ENCODE measurements at places on chromosomes 16 and 17.

DNA sequence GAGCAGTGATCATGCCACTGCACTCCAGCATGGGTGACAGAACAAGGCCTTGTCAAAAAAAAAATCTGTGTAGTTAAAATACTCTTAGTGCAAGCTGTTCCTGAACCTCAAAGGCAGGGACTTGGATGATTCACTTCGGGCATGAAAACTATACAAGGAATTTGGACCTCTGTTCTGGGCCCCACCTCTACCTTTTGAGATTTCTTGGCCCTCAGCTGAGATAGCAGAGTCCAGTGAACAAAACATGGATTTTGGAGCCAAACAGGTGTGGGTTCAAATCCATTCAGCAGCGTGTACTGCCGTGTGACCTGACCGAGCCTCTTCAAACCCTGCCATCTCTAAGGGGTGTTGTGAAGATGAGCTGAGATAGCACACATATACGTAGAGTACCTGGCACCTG, 6.8 kb downstream of the SLC13A2 start:
- DNase-seq: no peak

- no peak for DNase-seq
Measured at GRCh38 chr16:27598220-27598619, 48.3 kb downstream of the KATNIP start.

GRCh38 chr17:14545156-14545906, 244.4 kb downstream of the HS3ST3B1 start:
- DNase-seq: no peak

DNA sequence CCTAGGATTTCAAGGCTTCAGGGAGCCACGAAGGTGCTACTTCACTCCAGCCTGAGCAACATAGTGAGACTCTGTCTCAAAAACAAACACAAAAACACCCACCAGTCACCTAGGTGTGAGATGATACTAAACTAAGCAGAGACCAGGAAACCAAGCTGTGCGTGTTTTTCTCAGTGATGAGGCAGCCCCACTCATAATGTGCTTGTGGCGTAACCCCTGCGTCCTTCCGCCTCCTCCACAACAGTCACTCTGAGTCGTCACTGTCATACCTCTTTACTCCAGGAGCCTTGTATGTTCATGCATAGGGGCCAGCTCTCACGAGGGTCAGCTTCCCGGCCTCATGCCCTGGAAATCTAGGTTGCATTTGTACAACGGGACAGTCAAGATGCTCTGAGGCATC, 31.1 kb upstream of the SLC47A1 start:
- no peak for DNase-seq

DNA sequence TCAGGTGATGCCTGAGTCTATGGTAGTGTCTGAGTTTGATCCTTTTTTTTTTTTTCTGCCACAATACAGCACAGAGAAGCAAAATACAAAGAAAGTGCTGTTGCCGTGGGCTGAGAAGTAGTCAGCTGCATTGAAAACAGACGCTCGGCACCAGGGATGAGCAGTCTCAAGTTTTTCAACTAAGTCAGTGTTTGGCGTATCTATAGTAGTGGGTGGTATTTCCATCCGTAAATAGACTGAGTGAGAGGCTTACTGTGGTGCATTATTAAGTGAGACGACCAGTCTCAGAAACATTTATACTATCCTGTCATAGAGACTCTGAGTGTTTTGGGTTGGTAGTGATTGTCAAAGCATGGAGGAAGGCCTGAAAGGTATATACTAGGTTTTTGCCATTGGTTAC, 221.3 kb downstream of the SNX29 start:
- no peak for DNase-seq

DNA sequence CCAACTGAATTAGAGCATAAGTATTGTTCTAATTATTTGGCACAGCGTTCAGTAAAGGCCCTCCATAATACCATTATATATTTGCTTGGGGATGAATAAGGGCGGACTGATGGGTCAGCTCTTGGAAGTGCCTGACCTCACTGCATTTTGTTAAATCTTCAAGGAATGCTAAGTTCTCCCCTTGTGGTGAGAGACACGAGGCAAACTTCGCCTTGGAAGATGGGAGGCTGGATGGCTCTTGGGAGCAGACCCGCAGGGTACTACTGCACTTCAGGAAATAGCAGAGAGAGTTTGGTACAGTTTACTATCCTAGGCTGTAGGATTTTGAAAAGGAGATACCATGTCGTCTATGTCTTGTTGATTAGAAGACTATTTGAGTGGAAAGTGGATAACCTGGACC, 87.0 kb upstream of the RPRML start:
- peak; percentile 4 for DNase-seq

DNA sequence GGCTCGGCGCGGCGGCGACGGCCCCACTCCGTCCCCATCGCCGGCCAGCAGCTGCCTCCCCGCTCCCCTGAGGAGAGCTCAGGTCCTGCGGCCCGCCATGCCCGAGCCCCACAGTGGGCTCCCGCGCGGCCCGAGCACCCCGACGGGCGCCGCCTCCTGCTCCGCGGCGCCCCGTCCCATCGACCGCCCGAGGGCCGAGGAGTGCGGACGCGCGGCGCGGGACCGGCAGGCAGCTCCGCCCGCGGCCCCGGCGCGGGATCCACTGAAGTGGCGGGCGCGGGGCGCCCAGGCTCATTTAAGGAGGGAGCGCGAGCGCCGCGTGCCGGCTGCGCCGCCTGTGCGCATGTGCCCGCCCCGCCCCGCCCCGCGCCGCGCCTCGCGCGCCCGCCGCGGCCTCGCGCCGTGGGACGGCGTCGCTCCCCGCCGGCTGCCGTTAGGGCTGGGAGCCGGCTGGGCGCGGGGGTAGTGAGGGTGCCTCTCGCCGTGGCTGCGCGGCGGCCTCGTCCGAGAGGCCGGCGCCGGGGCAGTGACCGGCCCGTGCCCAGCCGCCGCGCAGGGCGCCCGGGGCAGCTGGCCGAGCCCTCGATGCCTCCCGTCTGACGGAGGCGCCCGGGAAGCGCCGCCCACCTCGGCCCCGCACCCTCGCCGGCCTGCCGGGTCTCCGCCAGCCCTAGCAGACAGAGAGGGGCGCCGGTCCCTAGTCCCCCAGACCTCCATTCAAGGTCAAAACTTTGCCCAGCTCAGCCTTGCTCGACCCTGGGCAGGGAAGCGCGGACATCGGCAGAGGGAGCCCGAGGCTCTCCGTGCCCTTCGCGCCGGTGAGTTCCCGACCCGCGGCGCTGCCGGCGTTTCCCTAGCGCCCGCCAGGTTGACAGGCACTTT, at the start of gene NETO2:
Gene NETO2 (minus strand): TSS at position 269 of the 882 bp plus-strand sequence. CDS start 333 bp downstream, outside the sequence.
- peak; percentile 65 for DNase-seq

GRCh38 chr16:49441366-49441780, 67.8 kb downstream of the C16orf78 start:
- peak; percentile 3 for DNase-seq

DNA sequence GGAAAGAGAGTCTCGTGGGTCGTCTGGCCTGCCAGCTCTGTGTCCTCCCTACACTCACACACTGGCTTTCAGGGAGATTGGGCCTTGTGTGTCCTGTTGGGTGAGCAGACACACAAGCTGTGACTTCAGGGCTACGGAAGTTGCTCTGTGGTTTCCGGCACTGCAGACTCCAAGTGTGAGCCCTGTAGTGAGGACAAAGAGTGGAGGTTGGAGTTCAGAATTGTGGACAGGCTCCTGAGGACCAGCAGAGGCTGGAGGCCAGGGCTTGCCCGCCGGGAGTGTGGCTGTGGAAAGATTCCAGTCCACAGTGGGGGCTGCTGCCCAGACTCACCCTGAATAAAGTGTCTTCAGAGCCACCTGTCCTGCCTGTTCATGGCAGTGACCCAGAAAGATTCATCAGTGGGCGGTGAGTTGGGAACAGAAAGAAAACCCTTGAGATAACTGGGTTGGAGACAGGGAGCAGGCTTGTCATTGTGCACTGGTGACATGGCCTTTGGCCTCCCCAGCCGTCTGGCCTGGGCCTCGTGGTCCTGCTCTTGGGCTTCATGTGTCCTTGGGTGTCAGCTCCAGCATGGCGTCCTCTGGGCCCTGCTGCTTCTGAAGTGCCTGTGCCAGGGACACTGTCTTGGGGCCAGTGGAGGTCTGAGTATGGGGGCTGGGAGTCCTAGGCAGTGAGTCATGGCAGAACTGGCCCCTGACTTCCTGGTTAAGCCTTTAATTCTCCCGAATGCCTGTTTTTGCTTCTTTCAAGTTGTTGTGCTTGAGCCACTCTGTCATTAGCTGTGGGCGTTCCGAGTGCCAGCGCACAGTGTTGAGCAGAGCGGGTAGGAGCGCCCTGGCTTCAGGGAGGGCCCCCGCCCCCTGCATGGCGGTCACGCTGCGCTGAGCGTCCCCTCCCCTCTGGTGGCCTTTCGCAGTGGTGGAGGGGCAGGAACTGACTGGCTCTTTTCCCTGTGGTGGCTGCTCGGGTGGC, 19.9 kb upstream of the ZNF750 start:
- peak; percentile 60 for DNase-seq

- no peak for DNase-seq
Measured at GRCh38 chr17:2995377-2995776, 68.0 kb downstream of the OR1D5 start.

GRCh38 chr16:77724174-77724573, 1.9 kb downstream of the NUDT7 start:
- no peak for DNase-seq
